SK-N-MC (cell line): ENCODE measurements at places on chromosomes 2 and 18.

GRCh38 chr2:196205011-196205766, 33.8 kb upstream of the STK17B start:
- DNase-seq: no peak

DNA sequence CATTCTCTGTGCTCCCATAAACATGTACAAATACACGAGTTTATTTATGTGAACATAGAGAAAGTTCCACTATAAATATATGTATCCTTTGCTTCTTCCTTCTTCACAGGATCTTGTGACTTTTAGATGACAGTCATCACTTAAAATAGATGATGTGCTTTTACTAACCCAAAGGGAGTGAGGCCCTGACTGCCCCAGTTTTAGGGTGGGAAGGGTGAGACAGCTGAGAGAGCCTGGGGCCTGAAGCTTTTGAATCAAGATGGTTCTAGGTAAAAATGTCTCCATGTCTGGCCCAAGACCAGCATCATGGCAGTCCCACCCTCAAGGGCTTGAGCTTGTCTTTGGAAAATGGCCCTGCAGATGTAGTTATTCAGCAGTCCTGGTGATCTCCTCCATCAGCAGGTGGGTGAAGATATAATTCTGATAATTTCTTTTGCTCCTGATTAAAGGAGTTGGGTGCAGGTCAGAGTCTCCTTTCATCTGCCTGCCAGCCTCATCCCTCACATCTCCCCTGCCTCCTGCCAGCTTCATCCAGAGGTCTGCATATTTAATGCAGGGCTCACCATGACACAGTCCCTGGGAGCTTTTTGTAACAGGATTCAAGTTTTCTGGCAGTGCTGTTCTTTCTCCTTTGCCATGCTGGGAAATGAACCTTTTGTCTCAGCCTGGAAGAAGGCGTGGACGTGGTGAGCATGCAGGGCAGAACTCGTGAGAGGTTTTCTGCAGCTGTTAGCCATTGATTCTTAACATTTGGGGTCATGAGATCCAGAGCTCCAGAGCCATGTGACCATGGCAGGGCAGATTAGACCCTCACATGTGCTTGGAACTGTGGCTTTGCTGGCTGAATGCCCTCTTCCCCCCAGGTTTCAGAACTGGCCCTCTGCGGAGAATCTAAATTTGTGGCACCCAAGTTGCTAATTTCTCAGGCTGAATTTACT, 2.7 kb downstream of the HRH4 start:
- no peak for DNase-seq

- no peak for DNase-seq
Observed at GRCh38 chr2:224183086-224183485, 144.0 kb upstream of the SERPINE2 start.

- no peak for DNase-seq
Observed at GRCh38 chr2:8794923-8795825, 42.2 kb downstream of the KIDINS220 start.

DNA sequence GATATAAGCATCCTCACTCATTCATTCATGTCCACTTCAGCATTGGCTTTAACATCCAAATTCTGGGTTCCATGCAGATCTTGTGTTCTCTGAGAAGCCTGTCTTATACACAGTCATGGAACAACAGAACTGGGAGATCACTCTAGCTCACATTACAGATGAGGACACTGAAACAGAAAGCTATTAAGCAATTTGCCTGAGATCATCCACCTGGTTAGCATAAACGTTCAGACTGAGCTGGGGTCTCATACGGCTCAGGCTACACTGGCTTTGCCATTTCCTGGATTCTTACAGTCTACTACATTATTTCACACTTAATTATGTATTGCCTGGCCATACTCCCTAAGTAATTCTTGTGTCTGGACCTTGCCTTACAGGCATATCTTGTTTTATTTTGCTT, 169.4 kb upstream of the FANCL start:
- no peak for DNase-seq

- no peak for DNase-seq
Observed at GRCh38 chr2:238582159-238582558, 155.4 kb downstream of the ASB1 start.

DNA sequence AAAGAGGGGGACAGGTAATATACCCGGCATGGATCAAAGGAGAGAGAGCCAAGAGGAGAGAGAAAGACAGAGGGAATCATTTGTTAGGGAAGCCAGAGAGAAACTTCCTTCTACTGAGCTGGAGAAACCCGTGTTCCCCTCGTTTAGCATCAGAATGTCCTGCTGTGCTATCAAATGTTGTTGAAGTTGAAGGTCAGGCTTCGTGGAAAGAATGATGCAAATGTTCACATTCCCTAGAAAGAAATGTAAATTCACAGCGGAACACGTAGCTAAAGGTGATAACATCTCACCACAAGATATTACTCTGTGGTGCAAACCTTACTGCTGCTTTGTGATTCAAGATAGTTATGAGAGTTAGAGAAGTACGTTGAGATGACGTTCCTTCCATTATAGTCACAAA, 258.1 kb downstream of the LNPK start:
- no peak for DNase-seq

DNA sequence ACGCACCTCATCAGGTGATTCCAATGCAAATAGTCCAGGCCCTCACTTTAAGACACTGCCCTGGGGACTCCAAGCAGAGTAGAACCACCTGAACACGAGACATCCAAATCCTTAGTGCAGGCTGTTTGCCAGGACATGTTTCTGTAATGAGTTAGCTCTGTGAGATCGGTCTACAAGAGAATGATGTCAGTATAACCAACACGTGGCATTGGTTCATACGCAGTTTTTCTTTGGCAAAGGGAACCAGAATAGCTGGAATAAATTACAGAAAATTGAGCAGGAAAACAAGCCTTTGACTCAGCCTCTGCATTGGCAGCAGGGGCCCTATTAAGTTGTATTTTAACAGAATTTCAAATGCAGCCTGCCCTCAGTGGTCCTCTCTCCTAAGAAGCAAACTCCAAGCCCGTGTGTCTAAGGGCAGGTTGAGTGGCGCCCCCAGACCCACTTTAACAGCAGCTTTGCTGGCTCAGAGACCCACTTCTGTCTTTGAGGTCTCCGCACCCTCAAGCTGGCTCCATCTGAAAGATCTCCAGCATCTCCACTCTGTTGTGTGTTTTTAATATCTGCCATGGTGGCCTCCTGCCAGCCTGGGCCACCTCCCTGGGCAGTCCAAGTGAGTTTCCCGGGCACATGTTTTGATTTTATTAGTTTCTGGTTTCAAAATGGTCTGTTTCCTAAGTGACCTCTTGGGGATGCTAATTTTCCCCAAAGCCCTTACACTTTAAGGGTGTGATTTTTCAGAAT, 61.3 kb downstream of the ALPK2 start:
- DNase-seq: no peak

- DNase-seq: no peak
Observed at GRCh38 chr2:149692961-149693396, 105.4 kb upstream of the MMADHC start.

DNA sequence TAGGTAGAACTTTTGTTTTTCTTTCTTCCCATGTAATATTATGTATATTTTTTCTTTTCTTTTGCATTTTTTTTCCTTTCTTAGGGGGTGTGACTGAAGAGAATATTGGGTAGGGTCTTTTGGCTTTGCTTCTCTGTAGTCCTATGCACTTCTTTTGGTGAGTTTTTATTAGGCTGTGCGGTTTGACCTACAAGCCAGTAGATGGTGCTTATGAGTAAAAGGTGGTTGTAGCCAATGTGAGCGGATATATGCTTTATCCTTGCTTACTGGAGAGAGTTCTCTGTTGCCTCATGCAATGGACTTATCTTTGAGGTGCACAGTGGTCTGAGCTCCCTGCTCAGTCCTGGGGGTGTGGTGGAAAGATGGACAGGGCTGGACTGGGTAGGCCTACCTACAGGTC, 52.7 kb downstream of the DSEL start:
- DNase-seq: no peak

- DNase-seq: no peak
Observed at GRCh38 chr2:127011796-127012195, 95.2 kb downstream of the BIN1 start.
